ENCODE measurements at places on chromosomes 7 and 10.

DNA sequence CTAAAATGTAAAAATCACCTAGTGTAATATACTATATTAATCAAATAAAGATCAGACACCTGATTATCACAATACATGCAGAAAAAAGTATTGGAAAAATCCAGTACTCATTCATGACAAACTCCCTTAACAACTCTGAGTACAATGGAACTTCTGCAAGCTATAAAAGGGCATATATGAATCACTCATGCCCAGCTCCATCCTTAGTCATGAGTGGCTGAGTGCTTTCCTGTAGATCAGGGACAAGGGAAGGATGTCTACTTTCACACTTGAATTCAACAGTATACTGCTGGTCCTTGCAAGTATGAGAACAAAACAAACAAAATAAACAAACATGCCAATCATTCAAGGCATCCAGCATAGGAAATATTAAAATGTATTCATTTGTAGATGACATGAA, 116.5 kb downstream of the ADARB2 start:
- no peak for DNase-seq

DNA sequence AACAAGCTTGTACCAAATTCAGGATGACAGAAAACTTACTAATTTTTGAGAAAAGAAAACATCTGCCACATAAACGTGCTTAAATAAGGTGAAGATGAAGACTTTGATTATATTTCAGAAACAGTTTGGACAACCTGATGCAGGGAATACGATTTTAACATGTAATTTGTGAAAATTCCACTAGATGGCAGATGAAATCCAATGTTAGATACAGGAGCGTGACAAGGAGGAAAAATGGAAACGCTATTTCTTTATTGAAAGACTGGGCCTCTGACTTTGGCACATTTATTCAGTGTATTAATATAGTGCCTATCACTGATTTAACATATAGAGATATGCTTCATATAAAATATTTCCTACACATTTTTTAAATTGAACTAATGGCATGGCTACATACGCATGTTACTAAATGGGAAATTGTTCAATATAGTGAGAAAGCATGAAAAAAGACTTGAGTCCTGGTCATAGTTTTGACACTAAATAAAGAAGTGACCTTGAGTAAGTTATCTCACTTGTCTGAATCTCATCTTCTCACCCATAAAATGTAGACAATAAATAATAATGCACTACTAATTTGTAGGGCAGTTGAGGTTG, 60.7 kb downstream of the CD36 start:
- DNase-seq: no peak

GRCh38 chr7:38274486-38274885, 1.1 kb upstream of the TARP start:
- DNase-seq: no peak

GRCh38 chr7:1245524-1246050, 12.9 kb downstream of the UNCX start:
- no peak for DNase-seq

GRCh38 chr7:4386190-4386589, 295.9 kb upstream of the FOXK1 start:
- DNase-seq: no peak

DNA sequence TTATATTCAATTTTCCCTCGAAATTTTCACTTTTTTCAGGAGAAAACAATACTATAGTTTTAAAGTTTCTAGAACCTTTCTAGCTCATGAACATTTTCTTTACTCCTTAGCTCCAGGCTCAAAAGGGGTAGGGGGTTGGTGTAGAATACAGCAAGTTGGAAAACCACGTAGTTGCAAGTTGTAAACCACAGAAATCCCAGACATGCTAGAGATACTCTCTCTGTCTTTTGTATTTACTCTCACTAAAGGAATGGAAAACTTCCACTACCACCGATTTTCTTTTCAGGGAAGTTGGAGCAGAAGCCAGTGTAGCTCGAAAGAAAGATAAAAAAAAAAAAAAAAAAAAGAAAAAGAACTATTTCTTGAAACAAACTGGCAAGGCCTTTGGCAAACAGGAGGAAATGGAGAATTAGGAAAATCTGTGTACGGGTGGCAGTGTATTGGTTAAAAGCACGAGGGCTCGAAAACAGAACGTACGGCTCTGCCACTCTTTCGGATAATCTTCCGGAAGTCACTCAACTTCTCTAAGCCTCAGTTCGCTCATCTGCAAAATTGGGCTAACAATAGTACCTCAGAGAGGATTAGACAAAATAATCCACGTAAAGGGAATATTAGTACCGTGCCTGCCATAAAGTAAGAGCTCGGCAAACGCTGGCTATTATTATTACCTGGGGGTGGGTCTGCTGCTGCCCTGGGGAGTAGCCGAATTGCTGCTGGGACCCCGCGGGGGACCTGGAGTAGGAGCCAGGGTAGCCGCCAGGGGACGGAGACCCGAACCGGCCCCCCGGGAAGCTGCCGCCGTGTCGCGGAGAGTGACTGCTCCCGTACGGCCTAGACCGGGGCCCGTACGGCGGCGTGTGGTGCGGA, 628 bp downstream of the MPLKIP start:
- no peak for DNase-seq

- no peak for DNase-seq
Observed at GRCh38 chr7:22851145-22851544, 28.5 kb upstream of the TOMM7 start.

- no peak for DNase-seq
Observed at GRCh38 chr7:33861947-33862346, 43.4 kb upstream of the BMPER start.

- no peak for DNase-seq
Observed at GRCh38 chr10:125283191-125283835, 123.0 kb upstream of the CTBP2 start.

Measured in GM18507 (cell line).